ENCODE measurements at places on chromosomes 7 and 10.

DNA sequence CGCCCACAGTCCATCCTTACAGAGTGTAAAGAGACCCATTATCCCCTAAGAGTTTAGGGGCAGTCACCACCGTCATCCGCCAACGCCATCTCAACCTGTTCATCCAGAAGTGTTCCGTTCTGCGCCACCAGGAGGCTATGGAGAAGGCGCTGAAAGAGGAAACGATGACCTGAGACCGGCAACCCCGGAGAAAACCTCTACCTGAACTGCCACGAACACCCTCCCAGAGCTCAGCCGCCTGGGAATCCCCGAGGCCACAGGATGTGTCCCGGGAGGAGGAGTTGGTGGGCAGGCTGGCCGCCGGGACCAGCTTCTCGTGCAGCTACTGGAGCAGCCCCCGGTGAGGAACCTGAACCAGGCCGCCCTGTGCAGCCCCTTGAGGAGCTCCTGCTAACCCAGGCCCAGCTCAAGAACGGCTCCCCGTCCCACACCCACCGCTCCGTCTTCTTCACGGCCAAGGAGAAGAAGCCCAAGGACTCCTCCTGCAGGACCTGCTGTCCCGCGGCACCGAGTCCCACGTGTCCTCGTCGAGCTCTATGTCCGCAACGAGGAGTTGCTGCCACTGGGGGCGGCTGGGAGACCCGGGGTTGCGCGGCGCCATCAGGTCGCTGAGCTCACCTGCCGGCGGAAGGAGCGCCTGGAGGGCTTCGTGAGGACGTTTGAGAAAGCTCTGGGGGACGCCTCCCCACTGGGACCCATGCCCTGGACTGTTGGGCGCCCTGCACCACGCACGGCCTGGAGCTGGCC is 21.1 kb upstream of the LANCL2 start:
- DNase-seq = no peak

DNA sequence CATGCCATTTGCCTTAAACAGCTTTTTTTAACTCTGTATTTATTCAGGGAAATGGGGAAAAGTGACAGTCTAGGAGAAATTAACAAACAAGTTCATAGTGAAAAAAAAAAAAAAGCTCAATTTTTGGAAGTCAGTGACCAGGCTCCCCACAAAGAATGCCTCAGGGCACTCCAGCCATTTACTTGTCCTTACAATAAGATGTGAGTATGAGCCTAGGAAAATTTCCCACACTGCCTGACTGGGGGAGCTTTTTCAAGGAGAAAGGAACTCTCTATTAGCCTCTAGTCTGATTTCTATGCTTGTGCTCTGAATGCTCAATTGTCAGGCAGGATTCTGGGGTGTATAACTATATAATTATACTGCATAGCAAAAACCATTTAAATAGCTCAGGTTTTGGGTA is 74.9 kb upstream of the NRBF2 start:
- DNase-seq = no peak

DNA sequence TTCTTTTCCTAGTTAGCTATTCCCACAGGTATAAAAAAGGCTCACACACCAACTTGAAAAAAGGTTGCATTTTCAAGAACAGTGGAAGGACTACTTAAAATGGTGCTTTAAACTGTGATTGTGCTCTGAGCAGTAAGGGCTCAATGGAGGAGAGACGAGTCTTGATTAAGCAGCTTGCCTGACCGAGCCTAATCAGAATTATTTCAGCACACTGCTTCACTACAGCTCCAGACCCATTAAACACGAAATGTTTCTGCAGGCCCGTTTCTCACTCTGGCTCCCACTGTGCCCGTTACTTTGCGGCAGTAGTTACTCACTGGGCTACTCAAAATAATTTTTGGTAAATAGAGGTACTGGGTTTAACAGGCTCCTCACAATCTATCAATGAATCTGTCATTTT is 126.0 kb downstream of the NRCAM start:
- DNase-seq = no peak

GRCh38 chr10:81479316-81479715 is 395.7 kb upstream of the NRG3 start:
- DNase-seq = no peak

- DNase-seq = no peak
Observed at GRCh38 chr7:105941596-105941995, 21.5 kb upstream of the CDHR3 start.

- no peak for DNase-seq
Observed at GRCh38 chr10:121495719-121496118, 102.5 kb downstream of the FGFR2 start.

All from activated naive CD4-positive, alpha-beta T cell treated with anti-CD3 and anti-CD28 coated beads for 36 hours (primary cell).